PC-3 (cell line): ENCODE measurements at places on chromosomes 7 and 10. TPM values are rescaled to one million over a fixed set of nuclear protein-coding genes. Genes with fewer than 3 reads are reported as not detected.

Gene CNNM1
- 3.3 and 4.3 TPM in 2 replicates for total RNA-seq

Gene RBP3
- total RNA-seq = not detected in 2 replicates

Gene VAX1
- total RNA-seq = 0.12 and 0.98 TPM in 2 replicates

Gene MYOZ1
- 0.17 TPM in 1 of 2 replicates, not detected in the other for total RNA-seq

Gene IDI2
- total RNA-seq = not detected in 2 replicates

DNA sequence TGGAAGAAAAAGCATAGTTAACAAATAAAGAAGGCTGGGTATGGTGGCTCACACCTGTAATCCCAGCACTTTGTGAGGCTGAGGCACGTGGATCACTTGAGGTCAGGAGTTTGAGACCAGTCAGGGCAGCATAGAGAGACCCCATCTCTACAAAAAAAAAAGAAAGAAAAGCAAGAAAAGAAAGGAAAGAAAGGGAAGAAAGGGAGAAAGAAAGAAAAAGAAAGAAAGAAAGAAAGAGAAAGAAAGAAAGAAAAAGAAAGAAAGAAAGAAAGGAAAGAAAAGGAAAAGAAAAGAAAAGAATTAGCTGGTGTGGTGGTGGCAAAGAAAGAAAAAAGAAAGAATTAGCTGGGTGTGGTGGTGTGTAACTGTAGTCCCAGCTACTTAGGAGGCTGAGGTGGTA is 3.1 kb upstream of the HILPDA start:
- DNase-seq = no peak

GRCh38 chr7:95688931-95689495 is 83.3 kb upstream of the DYNC1I1 start:
- peak; percentile 52 for DNase-seq

- DNase-seq = peak; percentile 29
These were observed 39.0 kb downstream of the TFAM start for GRCh38 chr10:58424176-58424575.

GRCh38 chr7:77825131-77825530 is 26.6 kb downstream of the PHTF2 start:
- no peak for DNase-seq

DNA sequence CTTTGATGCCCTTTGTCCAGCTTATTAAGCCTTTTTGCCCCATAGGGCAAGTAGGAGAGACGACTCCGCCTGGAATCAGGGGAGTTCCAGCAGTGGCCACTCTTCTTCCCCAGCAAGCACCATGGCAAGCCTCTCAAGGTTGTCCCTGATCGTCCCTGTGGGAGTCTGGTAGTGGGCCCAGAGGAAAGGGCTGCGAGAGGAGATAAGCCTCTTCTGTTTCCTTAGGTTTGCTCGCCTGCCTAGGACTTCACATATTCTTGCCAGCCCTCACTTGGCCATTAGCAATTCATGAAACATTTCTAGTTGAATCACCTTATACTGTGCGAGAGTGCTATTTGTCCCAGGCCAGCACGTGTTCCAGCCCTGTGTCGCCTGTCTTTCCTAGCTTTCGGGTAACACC is 47.8 kb upstream of the CPN1 start:
- DNase-seq = no peak

GRCh38 chr7:35261476-35262285 is 7.8 kb upstream of the TBX20 start:
- no peak for DNase-seq

DNA sequence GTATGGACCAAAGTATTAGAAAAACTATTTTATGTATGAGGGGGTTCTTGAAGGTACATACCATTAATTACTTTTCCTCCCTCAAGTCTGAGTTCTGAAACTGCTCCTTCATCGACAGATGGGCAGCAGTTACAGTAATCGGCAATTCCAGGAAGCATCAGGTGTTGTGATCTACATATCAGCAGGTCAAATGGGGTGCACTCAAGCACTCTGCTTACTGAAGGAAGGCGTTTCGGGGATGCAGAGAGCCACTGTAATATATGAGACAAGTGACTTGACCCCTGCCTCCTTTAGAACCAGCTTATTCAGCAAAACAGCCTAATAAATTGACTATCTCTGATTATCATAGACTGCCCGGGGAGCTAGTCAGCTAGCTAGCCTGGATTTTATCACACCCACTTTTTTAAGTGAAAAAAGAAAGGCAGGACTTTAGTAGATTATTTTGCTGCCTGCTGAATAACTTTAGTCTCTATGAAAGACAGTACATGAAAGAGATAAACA is 4.2 kb downstream of the SMNDC1 start:
- no peak for DNase-seq

DNA sequence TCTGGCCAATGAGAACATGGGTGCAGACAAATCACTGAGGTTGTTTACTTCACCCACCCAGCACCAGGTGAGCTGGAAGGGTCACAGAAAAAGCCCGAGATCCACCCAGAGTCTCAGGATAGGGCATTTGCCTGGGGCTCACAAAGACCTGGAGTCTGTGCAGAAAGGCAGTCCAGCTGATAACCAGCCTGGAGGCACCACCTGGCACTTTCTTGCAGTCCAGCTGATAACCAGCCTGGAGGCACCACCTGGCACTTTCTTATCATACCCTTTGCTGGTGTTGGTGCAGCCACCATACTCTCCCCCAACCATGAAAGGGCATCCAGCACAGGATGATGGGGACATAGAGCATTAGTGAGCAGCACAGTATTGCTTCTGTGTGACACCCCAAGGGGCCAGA is 104.1 kb downstream of the PPP1R3C start:
- no peak for DNase-seq

DNA sequence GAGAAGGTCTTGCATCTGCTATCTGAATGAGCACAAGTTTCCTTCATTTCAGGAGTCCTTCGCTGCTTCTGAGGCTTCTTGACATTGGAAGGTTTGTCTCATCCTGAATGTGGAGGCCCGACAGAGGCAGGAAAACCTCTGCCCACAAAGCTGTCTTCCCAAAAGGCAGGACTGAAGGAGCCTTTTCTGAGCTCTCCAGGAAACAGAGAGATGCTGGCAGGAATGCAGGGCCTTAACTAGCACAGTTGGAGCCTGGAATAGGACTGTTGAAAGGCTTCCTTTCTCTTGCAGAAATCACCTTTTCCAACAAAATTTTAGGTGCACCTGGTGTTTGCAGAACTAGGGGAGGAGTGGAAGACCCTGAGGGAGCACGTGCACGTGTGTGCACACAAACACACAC is 637.4 kb upstream of the MKI67 start:
- no peak for DNase-seq
